EH (cell line): ENCODE measurements at places on chromosomes 2 and 18.

DNA sequence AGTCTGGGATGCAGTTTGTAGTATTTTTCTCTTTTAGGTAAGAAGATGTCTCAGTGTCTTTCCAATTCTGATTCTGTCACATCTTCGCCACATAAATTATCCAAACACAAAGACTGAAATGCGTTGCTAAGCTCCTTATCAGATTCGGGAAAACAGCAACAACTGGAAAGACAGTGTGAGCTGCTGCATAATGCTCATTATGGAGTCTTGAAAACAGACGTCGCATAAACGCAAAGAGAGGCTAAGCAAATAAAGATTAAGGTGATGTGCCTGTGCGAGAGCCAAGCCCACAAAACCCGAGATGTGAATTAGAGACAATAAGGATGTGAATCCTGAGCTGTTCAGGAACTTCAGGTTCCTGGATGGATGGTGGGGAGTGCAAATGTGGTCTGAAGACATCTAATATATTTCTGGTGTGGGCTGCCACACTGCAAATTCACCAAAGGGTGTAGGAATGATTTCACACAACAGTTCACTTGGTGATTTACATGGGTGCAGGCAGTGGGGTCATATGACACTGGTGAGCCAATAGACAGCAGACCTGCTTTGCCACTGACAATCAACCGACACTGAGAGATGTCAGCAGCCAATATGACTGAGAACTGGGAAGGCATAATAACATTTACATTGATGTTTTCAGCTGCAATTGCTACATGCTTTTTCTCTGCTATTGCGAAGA is 195.8 kb downstream of the MTX2 start:
- no peak for DNase-seq

DNA sequence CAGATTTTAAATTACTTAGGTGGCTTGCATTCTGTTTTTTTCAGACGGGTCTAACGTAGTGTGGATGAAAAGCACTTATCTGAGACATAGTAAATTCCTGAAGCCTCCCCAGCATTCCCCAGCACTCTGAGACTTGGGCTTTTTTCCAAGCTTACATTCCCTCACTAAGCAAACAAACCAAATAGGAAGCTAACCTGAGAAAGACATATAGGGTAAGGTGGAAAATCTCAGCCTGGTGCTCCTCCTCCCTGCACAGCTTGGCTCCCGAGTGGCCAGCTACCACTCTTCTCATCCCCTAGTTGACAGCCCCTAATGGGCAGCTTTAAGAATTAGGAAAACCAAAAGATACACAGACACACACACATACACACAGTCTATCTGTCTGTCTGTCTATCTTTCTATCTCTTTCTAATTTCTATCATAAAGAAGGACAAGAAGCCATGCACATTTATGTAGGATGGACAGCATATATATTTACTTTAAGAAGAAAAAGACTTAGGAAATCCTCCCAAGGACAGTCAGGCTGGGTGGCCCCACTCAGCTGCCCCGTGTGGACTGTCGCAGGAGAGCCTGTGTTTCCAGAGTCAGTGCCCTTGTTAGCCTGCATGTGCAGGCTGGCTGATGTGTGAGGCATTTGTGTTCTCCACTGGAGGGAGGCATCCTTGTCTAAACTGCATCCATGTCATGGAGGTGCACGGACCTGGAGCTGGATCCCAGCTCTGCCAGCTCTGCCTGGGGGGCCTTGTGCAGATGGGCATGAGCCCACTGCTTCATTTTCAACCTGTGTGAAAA is 8.2 kb downstream of the CNNM3 start:
- DNase-seq = peak; percentile 69

DNA sequence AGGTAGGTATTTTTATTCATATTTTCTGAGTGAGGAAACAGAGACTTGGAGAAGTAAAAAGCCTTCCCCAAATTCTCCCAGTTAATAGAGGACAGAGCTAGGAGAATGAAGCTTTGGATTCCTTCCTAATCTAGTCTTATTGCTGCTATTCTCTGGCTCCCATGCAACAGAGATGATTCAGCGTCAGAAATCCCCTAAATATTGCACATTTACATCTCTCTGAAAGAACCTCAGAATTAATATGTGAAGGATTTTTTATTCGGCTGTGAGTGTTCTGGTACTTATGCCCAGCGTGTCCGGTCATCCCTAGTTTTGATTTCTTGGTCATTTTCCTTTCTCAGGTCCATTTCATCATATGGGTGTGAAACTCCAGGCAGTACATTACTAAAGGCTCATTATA is 91.2 kb upstream of the SESTD1 start:
- no peak for DNase-seq

DNA sequence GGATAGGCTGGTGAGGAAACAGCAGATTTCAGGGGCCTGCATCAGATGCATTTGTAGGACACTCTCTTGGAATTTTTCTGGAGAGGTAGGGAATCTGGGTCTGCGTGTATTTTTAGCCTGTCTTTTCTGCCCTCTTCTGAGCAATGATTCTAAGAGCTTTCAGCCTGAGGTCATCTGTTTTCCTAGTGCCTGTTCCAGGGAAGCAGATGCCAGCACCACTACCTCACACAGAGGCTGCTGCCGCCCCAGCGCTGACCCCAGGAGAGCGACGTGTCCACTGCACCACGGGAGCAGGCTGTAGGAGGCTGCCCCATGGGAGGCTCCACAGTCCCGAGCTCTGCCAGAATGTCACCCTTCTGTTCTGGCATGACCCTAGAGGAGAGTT is 316.5 kb downstream of the CYP26B1 start:
- peak; percentile 99 for DNase-seq

DNA sequence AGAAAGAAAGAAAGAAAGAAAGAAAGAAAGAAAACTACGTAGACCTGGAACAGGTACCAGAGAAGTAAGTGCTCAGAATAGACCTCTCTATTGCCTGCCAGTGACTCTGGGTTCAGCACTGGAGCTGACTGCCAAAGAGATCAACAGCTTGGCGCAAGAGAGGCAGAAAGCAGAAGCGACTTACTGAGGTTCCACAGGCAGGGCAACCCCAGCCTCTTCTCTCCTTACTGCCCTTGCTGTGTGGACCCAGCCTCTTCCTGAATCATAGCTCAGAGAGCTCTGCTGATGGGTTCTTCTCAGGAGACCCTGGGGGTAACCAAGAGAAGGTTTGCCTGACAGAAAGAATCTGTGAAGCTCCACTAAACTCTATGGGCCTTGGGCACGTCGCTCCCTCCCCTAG is 7.1 kb downstream of the CAPN13 start:
- no peak for DNase-seq

DNA sequence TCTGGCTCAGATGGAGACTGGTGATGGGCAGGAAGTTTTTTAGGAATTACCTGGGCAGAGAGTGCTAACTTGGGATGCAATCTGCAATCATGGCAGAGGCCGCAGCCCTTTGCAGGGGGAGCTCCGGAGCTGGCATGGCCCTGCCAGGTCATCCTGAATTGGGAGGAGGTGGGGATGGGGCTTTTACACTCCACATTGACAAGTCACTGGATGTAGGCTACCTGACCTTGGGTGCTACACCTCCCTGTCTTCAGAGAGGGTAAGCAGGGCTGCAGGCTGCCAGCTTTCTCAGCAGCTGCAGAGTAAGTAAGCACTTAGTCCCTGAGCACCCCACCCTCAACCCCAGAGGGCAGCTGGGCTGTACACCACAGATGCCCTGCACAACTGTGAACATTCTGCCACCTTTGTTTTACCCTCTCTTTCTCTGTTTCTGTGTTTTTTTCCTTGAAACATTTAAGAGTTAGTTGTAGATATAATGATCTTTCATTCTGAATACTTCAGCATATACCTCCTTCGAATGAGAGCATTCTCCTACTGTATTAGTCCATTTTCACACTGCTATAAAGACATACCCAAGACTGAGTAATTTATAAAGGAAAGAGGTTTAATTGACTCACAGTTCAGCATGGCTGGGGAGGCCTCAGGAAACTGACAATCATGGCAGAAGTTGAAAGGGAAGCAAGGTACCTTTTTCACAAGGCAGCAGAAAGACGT is 6.8 kb upstream of the HS1BP3 start:
- no peak for DNase-seq

- no peak for DNase-seq
Measured at GRCh38 chr18:28065793-28066186, 111.1 kb downstream of the CDH2 start.

DNA sequence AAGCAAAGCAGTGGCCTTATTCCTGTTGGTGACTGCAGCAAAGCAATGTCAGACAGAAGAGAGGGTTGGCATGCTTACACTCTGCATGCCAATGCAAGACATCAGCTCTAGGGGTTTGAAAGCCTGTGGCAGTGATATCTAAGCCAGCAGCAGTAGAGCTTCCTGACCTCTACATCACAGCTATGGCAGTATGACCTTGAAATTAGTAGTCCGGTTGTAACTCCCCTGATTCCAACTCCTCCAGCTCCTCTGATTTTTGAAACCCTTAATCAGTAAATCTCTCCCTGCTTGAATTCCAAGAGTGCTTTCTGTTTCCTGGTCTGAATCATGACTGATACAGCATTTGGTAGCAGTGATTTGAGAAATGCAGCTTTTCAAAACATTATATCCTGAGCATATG is 60.0 kb upstream of the LRP1B start:
- peak; percentile 53 for DNase-seq

- no peak for DNase-seq
Measured at GRCh38 chr2:136255648-136256461, 137.9 kb upstream of the CXCR4 start.

DNA sequence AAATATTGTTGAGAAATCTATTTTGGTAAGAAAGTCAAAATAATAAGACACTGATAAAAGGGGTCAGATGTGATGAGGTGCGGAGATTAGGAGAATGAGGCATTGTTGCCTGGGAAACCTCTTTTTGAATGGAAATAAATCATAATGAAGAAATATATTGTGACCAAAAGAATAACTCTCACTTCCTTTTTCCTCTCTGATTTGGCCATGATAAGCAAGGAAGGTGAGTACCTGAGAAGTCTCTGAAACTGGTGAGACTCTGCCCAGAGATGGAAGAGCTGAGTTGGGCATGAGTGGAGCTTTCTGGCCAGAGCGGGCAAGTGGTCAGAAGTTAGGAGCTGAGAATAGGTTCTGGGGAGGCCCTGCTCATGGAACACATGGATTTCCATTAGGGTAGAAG is 11.8 kb downstream of the LAMA3 start:
- DNase-seq = no peak

DNA sequence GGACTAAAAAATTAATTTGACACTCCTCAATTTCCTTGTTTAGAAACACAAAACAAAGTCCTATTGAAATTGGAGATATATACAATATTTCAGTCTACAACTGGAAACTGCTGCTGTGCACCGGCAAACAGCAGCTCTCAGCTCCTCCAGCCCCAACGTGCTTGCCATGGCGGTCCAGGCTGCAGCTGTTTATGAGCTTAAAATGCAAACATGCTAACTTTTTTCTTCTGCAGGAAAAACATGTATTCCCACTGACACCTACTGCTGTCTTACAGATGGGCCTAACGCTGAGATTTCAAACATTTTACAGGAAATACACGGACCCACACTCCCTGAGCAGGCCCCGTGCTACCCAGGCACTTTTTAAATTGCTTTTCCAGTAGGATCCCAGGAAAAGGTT is 195.5 kb downstream of the BCL11A start:
- no peak for DNase-seq

- DNase-seq = no peak
Measured at GRCh38 chr2:45572979-45573378, 38.1 kb downstream of the SRBD1 start.

DNA sequence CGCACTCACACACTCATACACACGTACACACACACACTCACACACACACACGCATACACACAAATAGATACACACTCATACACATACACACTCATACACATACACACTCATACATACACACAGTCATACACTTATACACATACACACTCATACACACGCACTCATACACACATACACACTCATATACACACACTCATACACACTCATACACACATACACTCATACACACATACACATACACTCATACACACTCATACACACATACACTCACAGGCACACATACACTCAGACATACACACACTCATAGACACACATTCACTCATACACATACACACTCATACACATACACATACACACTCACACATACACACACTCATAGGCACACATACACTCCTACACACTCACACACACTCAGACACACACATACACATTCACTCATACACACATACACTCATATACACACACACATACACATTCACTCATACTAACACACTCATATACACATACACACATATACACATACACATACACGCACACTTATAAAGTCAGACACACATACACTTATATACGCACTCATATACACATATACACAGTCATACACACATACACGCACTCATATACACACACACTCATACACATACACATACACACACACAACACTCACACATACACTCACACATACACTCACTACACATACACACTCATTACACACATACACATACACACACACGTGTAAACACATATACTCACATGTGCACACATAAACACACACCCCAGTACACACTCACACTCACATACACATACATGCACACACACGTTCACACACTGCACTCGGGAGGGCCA is 28.7 kb downstream of the KCNIP3 start:
- DNase-seq = no peak

DNA sequence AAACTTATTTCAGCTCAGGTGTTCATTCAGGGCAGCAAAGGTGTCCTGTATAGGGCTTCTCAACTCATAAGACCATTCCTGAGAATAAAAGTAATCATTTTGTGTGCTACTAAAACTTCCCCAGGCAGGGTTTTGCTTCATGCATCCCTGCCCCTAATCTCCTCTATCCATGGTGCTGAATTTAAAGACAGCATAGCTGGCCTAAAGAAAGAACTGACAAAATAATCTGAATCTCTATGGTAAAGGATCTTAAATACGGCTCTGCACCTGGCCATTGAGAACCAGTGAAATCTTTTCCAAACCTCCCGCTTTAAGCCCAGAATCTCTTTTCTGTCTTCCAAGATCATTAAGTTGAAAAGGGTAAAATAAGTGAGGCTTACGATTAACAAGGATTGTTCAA is 292.1 kb upstream of the KLHL29 start:
- peak; percentile 8 for DNase-seq

GRCh38 chr2:220660277-220661145 is 911.6 kb downstream of the EPHA4 start:
- DNase-seq = no peak

GRCh38 chr18:76420898-76421684 is 74.0 kb downstream of the ZNF516 start:
- no peak for DNase-seq

DNA sequence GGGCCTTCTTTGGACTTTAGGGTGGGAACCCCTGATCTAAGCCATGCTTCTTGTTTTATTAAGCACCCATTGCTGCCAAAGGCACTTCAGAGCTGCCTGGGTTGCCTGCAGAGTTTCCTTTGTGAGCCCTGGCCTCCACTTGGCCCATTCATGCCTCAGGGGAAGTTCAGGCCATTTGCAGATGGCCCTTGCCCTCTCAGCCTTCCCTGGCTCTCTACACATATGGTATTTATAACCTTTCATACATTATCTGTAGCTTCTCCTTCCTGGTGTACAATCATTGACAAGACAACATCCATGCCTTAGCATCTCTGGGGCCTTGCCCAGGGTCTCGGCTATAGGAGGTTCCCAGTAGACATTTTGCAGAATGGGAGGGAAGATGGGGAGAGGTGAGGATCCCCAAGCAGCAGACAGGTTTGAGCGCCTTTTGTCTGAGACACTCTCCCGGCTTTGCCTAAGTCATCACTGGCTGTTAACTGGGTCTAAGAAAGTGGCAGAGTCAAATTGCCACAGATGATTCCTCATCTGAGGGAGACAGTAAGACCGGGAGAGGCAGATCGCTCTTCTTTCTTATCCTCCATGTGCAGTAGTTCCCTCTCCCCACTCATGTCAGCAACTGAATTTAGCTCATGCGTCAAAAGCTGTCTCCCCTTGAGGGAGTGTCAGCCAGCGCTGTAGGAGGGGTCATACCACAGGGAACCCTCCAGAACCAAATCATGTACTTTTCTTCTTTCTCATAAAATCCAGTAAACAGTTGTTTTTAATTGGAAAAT is 2.7 kb downstream of the EHD3 start:
- no peak for DNase-seq
